Stimulated activated CD4-positive, alpha-beta T cell treated with anti-CD3 and anti-CD28 coated beads, Interleukin-1b, Interleukin-23, amount 100 ng/mL, for 24 hours (primary cell): ENCODE measurements at places on chromosomes 4 and X.

GRCh38 chr4:8778291-8778690 is 93.3 kb downstream of the HMX1 start:
- DNase-seq = no peak

- DNase-seq = no peak
Observed at GRCh38 chr4:97252615-97253154, 890.6 kb downstream of the STPG2 start.

GRCh38 chr4:150217808-150218207 is 139.6 kb downstream of the DCLK2 start:
- DNase-seq = no peak

DNA sequence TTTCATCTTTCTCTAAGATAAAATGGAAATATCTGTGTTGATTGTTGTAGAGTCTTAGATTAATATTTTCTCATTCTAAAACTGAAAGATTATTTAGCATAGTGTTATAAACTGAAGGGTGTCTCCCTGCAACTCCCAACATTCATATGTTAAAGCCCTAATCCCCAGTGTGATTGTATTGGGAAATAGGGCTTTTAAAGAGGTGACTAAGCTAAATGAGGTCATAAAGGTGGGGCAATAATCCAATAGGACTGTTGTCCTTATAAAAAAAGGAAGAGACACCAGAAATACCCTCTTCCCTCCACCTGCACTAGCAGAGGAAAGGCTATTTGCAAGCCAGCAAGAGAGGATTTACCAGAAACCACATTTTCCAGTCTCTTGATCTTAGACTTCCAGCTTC is 1626.4 kb downstream of the C4orf33 start:
- no peak for DNase-seq

DNA sequence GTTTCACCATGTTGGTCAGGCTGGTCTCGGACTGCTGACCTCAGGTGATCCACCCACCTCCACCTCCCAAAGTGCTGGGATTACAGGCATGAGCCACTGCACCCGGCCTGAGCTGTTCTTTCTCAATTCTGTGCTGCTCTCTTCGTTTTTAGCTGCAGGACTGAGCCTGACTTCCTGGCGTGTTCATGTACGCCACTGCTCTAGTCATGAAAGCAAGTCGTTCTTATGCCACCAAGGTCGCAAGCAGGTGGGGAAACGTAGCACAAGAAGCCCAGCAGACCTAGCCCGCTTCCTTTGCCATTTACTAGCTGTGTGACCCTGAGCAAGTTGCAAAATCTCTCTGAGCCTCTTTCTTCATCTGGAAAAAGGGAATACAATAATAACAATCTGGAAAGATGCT is 43.4 kb downstream of the MED28 start:
- DNase-seq = no peak

- no peak for DNase-seq
Observed at GRCh38 chr4:4881432-4881831, 22.0 kb downstream of the MSX1 start.

- no peak for DNase-seq
Observed at GRCh38 chr4:159178151-159178546, 75.3 kb downstream of the RAPGEF2 start.
